Fibroblast of the aortic adventitia (primary cell): ENCODE measurements at places on chromosomes 1 and 21.

- DNase-seq: peak; percentile 73
Observed at GRCh38 chr21:25881524-25882376, 147.0 kb downstream of the GABPA start.

DNA sequence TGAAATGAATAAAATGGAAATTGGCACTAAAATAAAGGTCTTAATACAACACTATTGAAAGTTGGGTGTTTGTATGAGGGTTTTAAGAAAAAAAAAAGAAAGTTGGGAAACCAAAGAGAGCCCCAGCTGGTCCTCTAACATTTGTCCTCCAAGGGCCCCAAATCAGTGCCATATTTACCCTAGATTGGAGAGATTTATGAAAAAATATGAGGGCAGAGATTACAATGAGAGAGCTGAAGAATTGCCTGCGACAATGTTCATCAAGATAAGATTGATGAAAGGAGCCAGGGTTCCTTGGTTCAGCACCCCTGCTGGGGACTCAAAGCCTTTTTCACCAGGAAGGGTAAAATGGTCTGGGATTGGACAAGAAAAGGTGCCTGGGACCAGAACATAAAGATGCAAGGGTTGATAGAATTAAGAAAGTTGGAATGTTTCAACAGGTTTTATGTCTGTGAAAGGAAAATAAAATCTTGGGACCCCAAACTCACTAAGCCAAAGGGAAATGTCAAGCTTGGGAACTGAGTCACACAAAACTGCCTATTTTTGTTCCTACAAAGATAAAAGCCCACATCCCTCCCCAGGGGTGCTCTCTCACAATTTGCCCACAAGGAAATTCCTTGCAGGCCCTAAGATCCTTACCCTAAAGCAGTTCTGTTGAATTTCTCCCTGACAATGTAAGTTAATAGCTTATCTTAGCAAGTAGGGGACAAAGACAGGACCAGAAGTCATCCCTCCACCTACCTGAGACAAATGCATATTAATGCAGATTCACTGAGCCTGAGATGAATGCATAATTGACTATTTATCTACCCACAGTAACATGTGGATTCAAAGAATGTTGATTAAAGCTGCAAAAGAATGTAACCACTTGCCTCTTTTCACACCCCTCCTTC, 26.8 kb downstream of the CBR1 start:
- DNase-seq: no peak

GRCh38 chr1:28078680-28079626, 9.5 kb downstream of the EYA3 start:
- peak; percentile 62 for DNase-seq

- no peak for DNase-seq
Observed at GRCh38 chr1:116316373-116316772, 56.7 kb upstream of the ATP1A1 start.
